ENCODE measurements at places on chromosomes 2 and 18.

- no peak for DNase-seq
These were observed 12.5 kb upstream of the CABYR start for GRCh38 chr18:24126155-24126961.

DNA sequence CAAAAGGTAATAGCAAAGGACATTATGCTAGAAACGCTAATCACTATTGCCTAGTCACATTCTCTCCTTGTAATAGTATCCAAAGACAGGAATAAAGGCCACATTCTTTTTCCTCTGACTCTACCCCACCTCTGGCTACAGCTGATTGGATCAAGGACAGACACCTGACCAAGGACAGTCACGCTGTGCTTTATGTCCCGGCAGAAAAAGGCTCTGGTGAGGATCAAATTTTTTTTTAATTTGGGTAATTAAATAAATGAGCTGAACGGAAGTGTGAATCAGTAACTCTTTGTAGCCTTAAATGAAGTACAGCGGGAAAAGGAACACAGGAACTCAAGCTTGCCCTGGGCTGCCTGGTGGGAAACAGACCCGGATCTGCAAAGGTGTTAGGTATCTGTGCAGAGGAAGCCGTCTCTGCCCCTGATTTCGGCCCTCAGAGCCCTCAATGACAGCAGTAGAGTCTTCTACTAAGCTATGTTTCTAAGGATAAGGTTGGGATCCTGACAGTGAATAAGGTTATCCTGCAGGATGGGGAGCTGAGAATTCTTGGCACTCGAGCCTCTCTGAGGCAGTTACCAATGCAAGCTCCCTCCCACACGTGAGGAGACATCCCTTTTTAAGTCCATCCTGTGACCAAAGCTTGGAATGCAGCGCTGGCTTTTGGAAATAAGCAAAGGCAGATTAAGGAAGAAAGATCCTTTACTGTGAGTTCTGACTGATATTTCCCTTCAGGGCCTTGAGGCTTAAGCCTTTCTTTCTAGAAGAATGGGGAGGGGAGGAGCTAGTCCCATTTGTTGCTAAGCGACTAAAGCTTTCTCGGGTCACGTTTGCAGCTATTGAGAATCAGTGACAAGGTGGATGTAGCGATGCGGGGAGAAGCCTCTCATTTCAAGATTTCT lies 37.8 kb upstream of the IKZF2 start:
- no peak for DNase-seq

GRCh38 chr2:118711603-118712002 lies 135.8 kb downstream of the EN1 start:
- DNase-seq, result no peak

DNA sequence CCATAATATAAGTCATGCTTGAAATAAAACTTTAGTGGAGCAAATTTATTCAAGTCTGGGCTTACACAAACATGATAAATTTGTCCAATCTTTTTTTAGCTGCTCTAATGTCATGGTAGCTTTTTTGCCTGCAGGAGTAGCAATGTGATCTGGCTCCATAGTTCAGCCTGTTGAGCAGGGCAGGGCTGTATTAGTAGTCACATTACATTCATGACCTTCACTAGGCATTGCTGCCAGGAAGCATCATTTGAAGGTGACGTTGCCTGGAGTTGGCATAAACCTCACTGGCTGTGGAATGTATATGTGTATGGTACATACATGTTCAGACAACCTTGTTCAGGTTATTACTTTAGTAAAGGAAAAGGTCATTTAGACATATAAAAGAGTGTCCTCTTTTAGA lies 76.6 kb downstream of the CCDC85A start:
- no peak for DNase-seq

DNA sequence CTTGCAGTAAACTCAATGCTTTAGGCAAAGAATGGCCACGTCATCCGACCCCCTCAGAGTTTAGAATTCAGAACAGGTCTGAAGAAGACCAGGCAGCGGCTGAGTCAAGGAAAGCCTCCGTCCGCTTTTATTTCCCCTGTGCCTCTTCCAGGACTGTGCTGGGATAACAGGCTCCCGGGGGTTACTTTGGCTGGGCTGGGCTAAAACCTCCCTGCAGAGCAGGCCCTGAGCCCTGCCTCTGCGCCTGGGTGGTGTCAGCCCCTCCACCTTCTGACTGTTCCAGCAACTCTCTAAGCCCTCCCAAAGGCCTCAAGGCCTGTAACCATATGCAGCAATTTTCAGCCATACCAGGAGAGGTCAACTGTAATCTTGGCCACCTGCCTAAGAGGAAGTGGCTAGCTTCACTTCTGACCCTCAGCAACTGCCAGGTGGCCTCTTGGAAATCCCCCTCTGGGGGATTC lies 166.5 kb downstream of the RPIA start:
- no peak for DNase-seq

- no peak for DNase-seq
These were observed 592.3 kb upstream of the ID2 start for GRCh38 chr2:8089596-8089995.

DNA sequence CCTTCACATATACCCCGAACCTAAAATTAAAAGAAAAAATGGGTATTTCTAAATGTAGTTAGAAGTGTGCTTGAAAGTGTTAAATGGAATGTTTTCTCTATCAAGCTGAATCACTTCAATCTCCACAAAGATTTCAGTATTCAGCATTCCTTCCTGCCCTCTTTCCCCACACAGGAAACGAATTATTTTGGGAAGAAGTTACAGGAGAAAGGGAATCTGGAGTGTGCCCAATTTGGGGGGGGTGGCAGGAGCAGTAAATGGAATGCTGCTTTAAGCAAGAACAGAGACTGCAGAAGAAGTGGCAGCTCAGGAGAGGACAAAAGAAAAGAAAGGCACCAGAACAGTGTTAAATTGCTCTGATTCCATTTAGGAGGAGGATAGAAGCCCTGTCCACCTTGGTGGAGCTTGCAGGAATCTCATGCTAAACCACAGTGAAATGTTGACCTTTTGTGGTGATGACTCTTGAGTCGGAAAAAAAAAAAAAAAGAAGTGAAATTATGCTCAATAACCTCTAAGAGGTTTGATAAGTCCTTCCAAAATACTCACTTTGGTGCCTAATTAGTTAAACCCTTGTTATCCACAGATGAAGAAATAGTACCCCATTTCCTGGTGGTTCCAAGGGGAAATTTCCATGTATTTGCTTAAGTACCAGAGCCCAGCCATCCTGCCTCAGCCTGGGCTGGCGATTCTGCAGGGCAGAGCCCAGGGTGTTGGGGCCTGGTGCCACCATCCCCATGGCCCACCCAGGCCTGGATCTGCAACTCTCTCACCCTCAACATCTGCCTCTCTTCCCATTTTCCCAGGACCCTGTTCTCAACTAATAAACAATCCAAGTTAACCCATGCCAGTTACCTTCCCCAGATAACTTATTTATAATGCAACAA lies 56.5 kb downstream of the MYO5B start:
- no peak for DNase-seq

DNA sequence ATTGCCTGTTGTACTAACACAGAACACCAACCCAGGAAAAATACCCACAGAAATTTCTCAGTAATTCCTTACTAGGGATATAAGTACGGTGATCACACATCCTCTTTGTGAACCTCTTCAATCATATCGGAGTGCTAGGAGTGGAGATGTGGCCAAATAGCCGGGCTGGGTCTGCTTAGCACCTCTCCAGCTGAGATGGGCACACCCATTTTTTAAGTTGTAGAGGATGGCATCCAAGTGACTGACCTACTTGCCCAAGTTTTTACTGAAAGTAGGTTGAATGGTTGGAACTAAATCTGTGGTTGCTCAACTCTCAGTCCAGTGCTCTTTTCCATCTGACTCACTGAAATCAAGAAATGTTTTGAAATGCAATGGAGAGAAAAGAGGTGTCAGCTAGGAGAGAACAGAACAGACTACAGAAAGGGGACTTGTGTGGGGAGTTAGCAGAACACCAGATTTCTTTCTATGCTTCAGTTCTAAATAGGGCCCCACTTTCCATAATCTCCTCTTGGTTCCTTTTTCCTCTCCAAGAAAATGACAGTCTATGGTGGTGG lies 68.7 kb upstream of the FSHR start:
- DNase-seq, result no peak

DNA sequence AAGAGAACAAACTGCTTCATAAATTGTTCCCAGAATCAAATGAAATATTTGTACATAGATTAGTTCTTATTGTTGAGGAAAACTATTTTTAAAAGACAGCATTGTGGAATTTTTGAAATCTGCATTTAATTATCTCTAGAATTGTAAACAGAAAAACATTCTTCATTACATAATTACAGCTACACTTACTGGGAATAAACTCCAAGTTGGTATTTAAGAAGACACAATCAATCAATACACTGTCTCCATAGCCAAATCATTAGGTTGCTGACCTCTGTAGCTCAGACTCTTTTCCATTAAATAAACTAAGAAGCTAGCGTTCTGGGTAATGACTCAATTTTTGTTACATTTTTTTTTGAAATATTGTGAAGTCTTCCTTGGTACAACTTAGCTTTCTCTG lies 70.2 kb upstream of the PIEZO2 start:
- DNase-seq, result no peak

DNA sequence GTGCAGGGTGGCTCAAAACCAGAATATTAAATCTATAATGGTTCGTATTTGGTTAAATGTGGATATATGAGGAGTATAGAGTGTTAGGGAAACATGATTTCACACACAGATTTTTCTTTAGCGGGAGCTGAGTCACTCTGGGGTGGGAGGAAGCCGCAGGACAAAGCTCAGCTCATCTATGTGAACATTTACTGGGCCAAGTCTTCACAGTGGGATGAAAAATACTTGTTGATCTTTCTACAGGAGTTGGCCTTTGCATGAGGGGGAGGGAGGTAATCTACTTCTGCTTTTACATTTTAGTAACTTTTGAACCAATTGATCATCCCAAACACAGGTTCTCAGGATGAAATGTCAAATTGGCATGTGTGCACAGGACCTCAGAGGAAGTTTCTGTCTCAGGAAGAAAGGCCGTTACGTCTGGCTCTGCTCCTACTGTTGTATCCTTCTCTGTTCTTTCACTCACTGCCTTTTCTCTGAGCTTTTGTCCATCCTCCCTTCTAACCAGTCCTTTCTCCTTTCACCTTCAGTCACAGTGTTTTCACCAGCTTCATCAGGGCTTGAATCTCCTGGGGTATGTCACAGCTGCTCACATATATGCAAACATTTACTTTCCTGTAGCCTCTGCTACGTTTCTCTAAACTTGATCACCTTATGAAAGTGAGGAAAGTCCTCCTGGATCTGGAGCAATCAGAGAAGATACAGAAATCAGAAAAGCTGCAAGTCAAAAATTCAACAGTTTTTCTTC lies 943.3 kb upstream of the FANCL start:
- no peak for DNase-seq

DNA sequence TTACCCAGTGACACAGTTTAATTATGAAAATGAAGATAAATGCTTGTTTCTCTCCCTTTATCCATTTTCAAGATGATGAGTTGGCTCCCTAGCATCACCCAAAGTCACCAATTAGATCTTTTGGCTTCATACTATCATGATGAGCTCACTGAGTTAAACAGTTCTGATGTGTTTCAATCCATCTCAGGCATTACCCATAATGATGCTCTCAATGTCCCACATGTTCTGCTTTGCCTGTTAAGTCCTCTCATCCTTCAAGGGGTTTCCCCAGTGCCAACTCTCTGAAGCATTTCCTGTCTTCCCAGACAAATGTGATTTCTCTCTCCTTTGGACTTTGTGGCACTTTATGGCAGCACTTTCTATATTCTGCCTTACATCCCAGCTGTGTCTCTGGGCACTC lies 92.6 kb downstream of the EPB41L3 start:
- DNase-seq, result no peak

- DNase-seq, result no peak
These were observed 18.9 kb downstream of the NCAPH start for GRCh38 chr2:96354492-96354891.

- no peak for DNase-seq
These were observed 48.1 kb upstream of the RPL31 start for GRCh38 chr2:100954044-100954420.

GRCh38 chr2:17583166-17583565 lies 42.7 kb downstream of the VSNL1 start:
- no peak for DNase-seq

All from stimulated activated CD4-positive, alpha-beta T cell treated with anti-CD3 and anti-CD28 coated beads, Interleukin-4, amount 100 ng/mL, for 48 hours (primary cell).